ENCODE measurements at places on chromosomes 1 and 21.

- no peak for DNase-seq
Measured at GRCh38 chr21:37908691-37909090, 7.6 kb downstream of the KCNJ6 start.

GRCh38 chr1:46506470-46507219, 17.0 kb downstream of the DMBX1 start:
- DNase-seq = no peak

- no peak for DNase-seq
Measured at GRCh38 chr1:183263886-183264602, 78.0 kb downstream of the LAMC2 start.

DNA sequence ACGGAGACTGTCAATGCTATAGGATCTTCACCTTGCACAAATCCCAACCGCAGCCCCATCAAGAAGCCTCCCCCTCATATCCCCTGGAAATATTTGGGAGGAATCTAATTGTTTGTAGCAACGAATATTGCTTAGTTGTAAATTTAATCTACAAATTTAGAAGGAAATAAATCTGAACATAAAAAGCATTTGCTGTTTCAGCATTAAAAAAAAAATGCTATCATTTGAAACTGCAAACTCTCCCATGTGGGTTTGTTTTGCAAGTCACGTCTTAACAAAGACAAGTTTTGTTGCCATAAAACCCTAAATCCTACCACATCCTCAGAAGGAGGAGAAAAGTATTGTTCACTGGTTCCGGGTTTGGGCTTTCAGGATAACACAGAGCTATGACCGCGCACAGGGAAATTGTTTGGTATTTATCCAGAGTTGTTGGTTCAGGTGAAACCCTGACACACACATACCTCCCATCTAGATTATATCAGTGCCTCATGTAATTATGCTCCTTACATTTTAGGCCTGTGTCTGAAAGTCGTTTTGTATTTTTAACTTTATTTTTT, 279.6 kb downstream of the TM2D1 start:
- DNase-seq = no peak

DNA sequence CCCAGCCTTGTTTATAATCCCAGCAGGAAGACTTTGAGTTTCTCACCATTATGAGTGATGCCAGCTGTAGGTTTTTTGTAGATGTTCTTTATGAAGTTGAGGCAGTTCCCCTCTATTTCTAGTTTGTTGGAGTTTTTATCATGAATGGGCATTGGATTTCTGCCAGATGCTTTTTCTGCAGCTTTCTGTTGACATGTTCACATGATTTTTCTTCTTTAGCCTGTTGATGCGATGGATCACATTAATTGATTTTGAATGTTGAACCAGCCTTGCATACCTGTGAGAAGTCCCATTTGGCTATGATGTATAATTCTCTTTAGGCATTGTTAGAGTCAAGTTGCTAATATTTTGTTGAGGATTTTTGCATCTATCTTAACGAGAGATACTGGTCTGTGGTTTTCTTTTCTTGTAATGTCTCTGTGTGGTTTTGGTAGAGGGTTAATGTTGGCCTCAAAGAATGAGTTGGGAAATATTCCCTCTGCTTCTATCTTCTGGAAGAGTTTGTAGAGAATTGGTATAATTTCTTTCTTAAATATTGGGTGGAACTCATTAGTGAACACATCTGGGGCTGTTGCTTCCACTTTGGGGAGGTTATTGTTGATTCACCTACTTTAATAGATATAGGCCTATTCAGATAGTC, 33.2 kb downstream of the ZBTB40 start:
- DNase-seq = no peak

Data from activated CD4-positive, alpha-beta memory T cell treated with anti-CD3 and anti-CD28 coated beads, Interleukin-2, amount 10 ng/mL, durations not matched to agents 7 days and 5 days (primary cell).